Mammary microvascular endothelial cell (primary cell): ENCODE measurements at places on chromosomes 7 and 10. TPM values are rescaled to one million over a fixed set of nuclear protein-coding genes. Genes with fewer than 3 reads are reported as not detected.

TMEM26 gene
- not detected in 2 replicates for total RNA-seq

CLCN1 gene
- total RNA-seq: not detected in 2 replicates

GRM8 gene
- total RNA-seq: 0.30 TPM in 1 of 2 replicates, not detected in the other

CASD1 gene
- total RNA-seq: 7.3 and 7.6 TPM in 2 replicates

FIGNL1 gene
- total RNA-seq: 23.3 and 23.8 TPM in 2 replicates

C10orf62 gene
- total RNA-seq: not detected in 2 replicates

OR2A42 gene
- total RNA-seq: under 0.01 TPM in 1 of 2 replicates, not detected in the other

GSAP gene
- 1.7 and 3.7 TPM in 2 replicates for total RNA-seq
